ENCODE measurements at places on chromosomes 3 and 15.

DNA sequence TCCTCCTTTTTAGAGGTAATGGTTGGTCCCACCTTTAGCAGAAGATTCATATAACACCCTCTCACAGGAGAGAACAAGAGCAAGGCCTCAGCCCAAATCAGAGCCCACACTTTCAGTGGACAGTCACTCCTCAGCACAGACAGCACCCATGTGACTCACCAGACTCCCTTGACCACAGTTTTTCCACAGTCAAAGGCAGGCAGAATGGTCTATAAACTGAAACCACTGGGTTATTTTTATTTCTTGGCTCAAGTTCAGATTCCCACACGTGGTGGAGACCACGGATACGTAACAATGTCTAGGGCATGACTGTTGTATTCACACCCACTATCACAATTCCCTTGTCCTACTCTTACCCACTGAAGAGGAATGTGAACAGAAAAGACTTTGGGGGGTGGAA is 237.8 kb upstream of the UBE2E1 start:
- no peak for DNase-seq

GRCh38 chr3:101535221-101535620 is 22.2 kb upstream of the SENP7 start:
- no peak for DNase-seq

DNA sequence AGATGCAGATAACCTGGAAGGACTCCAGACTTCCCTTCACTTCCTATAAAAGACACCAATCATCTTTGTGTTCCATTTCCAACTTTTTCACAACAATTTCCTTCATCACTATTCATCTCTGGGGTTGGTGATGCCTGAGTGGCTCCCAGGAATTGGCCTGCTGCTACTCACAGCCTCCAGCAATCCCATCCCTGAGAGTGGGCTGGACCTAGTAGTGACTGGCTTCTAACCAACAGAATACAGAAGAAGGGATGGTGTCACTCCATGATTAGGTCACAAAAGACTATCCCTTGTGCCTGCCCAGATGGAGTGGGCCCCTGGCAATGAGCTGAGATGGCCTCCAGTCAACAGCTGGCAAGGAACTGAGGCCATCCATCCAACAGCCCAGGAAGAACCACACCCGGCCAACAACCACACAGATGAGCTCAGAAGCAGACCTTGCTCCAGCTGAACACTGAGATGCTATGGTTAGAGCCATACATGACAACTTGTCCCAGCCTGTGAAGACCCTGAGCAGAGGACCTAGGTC is 20.9 kb downstream of the OCA2 start:
- DNase-seq, result no peak

DNA sequence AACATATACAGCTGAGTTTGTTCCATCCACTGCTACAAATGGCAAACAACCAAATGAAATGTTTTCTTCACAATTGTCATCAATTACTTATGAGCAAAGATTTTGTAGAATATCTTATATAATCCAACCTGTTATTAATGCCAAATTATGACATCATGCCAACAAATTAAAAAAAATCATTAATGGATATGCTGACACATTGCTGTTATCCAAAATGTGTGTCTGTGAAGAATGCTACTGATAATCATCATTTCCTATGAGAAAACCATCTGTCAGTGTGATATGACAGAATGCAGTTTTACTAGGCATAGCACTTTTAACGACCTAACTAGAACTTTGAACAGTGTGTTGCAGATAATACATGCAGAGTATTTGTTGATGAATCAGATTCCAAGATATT is 556.5 kb upstream of the KCNMB2 start:
- no peak for DNase-seq

GRCh38 chr3:18841422-18842343 is 306.6 kb upstream of the KCNH8 start:
- DNase-seq, result no peak
